ENCODE measurements at places on chromosomes 2 and 18.

GRCh38 chr2:25050128-25050527, 8.3 kb downstream of the EFR3B start:
- no peak for DNase-seq

DNA sequence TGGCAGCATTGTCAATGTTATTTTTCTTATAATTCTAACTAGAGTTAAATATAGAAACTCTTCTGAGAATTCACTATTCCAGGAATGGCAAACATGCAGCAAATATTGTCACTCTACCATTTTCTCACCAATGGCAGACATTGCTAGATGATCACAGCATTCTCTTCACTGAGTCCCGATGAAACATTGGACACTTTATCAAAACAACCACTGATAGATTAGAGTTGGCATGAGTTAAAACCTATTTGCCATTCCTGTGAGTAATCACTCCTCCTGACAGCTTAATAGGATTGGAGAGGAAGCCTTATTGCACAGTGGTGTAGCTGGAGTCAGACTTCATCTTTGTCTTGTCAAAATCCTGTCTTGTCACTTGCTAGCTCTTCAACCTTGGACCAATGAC, 163.9 kb upstream of the THUMPD2 start:
- no peak for DNase-seq

GRCh38 chr2:11750422-11750821, 4.0 kb downstream of the LPIN1 start:
- DNase-seq, result peak; percentile 73

GRCh38 chr2:239828192-239828972, 196.8 kb downstream of the NDUFA10 start:
- no peak for DNase-seq

DNA sequence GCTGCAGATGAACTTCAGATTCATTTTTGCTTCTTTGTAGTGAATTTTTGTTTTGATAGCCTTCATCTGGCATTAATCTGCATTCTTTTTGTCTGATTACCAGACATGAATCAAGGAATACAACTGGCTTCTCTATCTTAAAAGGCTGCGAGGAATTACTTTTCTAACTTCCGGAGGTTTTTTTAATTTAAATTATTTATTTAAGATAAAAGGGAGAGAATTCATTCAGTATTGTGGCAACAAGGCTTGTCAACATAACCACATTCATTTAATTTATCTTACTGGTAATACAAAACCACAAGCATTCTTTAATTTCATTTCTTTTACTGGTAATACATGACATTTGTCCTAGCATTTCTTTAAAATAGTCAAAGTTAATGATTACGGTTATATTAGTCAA, 36.0 kb downstream of the CSRNP3 start:
- DNase-seq, result no peak
